ENCODE measurements at places on chromosomes 3 and 15.

DNA sequence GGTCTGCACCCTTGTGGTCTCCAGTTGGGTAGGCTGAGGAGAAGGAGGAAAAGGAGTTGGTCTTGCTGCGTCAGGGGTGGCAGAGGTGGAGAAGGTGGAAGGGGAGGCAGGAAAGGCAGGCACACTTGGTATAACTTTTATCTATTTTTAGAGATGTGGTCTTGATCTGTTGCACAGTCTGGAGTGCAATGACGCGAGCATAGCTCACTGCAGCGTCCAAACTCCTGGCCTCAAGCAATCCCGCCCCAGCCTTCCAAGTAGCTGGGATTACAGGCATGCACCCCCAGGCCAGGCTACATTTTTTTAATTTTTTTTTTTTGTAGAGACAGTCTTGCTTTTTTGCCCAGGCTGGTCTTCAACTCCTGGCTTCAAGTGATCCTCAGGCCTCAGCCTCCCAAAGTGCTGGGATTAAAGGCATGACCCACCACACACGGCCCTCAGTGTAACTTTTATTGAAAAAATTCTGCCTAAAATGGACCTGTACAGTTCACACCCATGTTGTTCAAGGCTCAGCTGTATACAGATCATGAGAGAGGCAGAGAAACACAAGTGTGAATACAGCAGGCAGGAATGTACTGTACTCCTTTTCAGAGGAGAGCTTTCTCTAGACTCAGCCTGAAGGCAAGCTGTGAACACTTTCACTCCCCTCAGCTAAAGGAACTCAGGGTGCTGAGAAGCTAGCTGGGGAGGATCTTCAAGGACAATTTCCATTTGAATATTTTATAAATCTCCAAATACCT, 2.1 kb upstream of the RHOV start:
- no peak overlapping the region for H3K27ac ChIP-seq
- peaks cover 22% of the 10 kb centered on the region for H3K27me3 ChIP-seq
- H3K4me3 ChIP-seq: no peak overlapping the region
- no peaks in the 10 kb centered on the region for H3K36me3 ChIP-seq
- peaks cover 26% of the 10 kb centered on the region for H3K4me1 ChIP-seq

GRCh38 chr15:92021792-92022191, 168.3 kb downstream of the SLCO3A1 start:
- no peaks in the 10 kb centered on the region for H3K27me3 ChIP-seq
- H3K4me1 ChIP-seq: peaks cover 16% of the 10 kb centered on the region
- H3K36me3 ChIP-seq: no peaks in the 10 kb centered on the region
- H3K27ac ChIP-seq: no peak overlapping the region
- no peak overlapping the region for H3K4me3 ChIP-seq

DNA sequence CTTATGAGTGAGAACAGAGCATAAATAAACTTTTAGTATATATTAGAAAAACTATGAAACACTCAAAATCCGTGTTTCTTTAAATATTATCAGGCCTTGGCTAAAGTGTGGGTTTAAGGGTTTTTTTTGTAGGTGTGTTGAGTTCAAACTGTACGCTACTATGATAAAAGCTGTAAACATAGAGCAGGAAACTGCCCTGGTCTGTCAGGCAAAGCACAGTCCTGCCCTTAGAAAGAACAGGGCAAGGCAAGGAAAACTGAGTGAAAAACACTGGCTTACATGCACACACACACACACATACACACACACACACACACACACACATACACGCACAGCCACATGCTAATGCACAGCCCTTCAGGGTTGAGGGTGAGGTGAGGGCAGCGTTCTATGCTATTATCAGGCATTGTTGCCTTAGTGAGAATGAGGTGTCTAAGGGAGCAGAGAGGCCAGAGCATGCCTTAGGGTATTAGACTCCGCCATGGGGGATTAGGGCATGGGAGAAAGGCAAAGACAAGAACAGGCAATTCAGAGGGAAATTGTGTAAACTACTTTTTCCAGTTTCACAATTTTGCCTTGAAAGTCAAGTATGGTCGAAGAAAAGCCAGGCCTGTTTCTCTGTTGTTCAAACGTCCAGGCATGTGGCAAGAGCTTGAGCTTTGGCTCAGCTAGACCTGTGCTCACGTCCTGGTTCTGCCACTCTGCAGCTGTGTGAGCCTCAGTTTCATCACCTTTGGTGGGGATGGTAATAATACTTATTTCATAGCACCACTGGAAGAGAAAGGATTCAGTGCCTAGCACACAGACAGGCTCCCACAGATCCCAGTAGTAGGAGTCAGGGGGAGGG, 36.3 kb upstream of the TPM1 start:
- no peaks in the 10 kb centered on the region for H3K4me1 ChIP-seq
- H3K27ac ChIP-seq: no peak overlapping the region
- no peak for DNase-seq
- peaks cover 1% of the 10 kb centered on the region for H3K27me3 ChIP-seq
- H3K36me3 ChIP-seq: no peaks in the 10 kb centered on the region

DNA sequence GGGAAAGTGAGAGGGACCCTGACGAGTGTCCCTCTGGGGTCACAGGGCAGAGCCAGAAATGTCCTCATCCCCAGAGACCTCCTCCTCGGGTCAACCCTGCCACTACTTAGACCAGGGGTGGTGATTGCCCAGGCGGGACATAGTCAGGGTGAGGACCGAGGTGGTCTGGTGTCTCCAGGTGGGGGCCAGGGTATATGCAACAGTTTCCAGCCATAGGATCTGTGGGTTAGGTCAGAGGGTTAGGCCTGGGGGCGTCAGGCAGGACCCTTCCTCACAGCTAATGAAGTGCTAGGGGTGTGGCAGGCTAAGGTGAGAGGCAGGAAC, 22.3 kb upstream of the FBLN2 start:
- peaks cover 3% of the 10 kb centered on the region for H3K27me3 ChIP-seq
- H3K27ac ChIP-seq: no peak overlapping the region
- no peak for DNase-seq
- H3K36me3 ChIP-seq: no peaks in the 10 kb centered on the region
- no peaks in the 10 kb centered on the region for H3K4me1 ChIP-seq
- H3K4me3 ChIP-seq: no peak overlapping the region

DNA sequence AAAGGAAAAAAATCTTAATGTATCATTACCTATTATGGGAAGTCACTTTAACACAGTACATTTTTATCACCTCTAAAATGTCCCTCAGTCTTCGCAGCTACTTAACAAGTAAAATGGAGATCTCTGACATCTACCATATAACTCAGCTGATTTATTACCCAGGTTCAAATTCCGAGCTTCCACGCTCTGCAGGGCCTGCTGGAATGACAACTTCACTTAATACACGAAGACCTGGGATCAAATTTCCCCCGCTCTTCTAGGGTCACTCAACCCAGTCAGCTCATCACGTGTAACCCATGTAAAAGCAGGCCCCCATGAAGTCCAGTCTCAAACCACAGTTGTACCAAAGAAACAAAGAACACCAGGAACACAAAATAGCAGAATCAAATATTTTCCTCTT, 44.2 kb upstream of the ACP3 start:
- DNase-seq: no peak
- no peaks in the 10 kb centered on the region for H3K4me1 ChIP-seq

GRCh38 chr3:172068977-172069376, 29.6 kb downstream of the FNDC3B start:
- H3K4me1 ChIP-seq: peaks cover 24% of the 10 kb centered on the region
- H3K4me3 ChIP-seq: no peak overlapping the region
- H3K27me3 ChIP-seq: peaks cover 2% of the 10 kb centered on the region
- H3K27ac ChIP-seq: no peak overlapping the region

- no peaks in the 10 kb centered on the region for H3K4me1 ChIP-seq
- DNase-seq: no peak
- peaks cover 12% of the 10 kb centered on the region for H3K27me3 ChIP-seq
- no peaks in the 10 kb centered on the region for H3K36me3 ChIP-seq
- H3K4me3 ChIP-seq: no peak overlapping the region
- H3K27ac ChIP-seq: no peak overlapping the region
Observed at GRCh38 chr3:53957831-53958230, 66.2 kb upstream of the SELENOK start.

DNA sequence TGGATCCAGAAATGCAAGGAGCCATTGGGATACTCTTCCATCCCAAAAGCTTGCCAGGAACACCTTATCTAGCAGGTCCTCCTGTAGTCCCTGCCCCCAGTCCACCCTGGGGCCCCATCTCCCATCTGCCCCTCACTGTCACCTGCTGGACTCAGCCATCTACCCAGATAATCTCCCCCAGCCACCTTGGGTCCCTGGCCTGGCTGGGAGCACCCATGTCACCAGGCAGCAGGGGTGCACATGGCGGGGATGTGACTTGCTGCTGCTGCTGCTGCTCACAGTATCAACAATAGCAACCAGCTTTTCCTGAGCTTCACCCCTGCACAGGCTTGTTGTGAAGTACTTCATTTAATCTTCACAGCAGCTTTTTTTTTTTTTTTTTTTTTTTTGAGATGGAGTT, 12.6 kb downstream of the PTH1R start:
- no peak overlapping the region for H3K27ac ChIP-seq
- H3K4me1 ChIP-seq: peaks cover 2% of the 10 kb centered on the region
- H3K4me3 ChIP-seq: no peak overlapping the region
- no peak for DNase-seq
- no peaks in the 10 kb centered on the region for H3K36me3 ChIP-seq

DNA sequence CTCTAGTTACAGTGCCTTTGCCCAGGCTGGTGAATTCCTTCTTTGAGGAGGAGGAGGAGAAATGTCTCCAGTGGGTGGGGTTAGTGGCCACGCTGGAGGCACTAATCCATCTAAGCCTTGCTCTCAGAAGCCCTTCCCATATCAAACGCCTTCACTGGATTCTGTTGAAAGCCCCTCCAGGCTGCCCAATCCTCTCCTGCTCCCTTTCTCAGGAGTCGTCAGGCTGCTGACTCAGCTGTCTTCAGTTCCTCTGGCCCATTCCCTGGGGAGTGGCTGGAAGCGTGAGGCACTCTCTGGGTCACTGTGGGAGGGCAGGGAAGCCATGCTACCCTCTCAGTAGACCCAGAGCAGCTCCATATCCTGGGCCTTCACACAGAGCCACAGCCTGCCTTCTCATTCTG, 2.7 kb downstream of the AP2M1 start:
- no peaks in the 10 kb centered on the region for H3K27me3 ChIP-seq
- peaks cover 30% of the 10 kb centered on the region for H3K4me1 ChIP-seq
- H3K27ac ChIP-seq: no peak overlapping the region
- no peak overlapping the region for H3K4me3 ChIP-seq
- H3K36me3 ChIP-seq: peaks cover 28% of the 10 kb centered on the region

- DNase-seq: peak; percentile 24
- H3K4me1 ChIP-seq: peaks cover 31% of the 10 kb centered on the region
- H3K36me3 ChIP-seq: peaks cover 40% of the 10 kb centered on the region
- H3K4me3 ChIP-seq: peak overlapping the region; percentile 64
- H3K27me3 ChIP-seq: no peaks in the 10 kb centered on the region
- H3K27ac ChIP-seq: peak overlapping the region; percentile 94
Observed at GRCh38 chr3:52670621-52671521, 14.8 kb downstream of the PBRM1 start.

DNA sequence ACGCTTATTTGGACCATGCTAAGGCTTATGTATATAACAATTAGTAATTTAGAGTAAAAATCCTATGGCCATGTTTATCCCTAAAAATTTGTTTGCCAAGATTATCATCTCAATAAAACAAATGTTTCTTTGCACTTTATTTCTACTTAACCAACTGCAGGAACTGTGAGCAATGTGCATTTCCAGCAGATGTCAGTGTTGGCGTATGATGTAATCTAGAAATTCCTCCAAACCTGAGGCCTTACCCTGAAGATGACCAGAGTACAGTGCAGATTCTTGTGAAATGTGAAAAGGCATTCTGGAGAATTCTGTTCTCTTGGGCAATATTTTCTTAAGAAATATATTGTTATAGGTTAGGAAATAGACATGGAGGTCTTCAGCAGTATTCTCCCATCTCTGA, 205.9 kb downstream of the MBNL1 start:
- H3K4me1 ChIP-seq: peaks cover 16% of the 10 kb centered on the region
- H3K27me3 ChIP-seq: no peaks in the 10 kb centered on the region
- H3K36me3 ChIP-seq: no peaks in the 10 kb centered on the region

Data from activated naive CD8-positive, alpha-beta T cell treated with anti-CD3 and anti-CD28 coated beads, Interleukin-2, amount 50 U/mL, for 24 hours (primary cell).